Testis (tissue), 5 donors: ENCODE measurements at places on chromosomes 6 and 20.

DNA sequence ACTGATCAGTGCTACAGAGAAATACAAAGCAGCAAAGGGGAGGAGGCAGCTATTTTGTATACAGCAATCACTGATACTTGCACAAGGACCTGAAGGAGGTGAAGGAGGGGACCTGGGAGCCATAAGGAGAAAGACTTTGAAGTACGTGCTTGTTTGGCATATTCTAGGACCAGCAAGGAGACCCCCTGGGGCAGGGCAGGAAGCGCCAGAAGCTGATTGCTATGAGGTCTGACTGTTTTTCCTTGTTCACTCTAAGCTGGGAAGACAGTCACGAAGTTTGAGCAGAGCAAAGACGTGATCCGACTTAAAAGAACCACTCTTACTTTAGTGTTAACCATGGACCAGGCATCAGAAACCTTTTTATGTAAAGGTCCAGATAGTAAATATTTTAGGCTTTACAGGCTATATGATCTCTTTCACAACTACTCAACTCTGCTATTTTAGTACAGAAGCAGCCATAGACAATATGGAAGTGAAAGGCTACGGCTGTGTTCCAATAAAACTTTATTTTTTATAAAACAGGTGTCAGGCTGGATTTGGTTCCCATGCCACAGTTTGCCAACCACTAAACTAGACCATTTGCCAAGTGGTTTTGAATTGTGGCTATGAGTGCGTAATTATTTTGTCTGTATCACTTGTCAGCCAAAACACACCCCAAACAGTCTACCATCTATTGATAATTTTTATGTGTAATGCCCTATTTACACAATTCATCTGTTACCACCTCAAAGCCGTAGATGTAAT is 217.9 kb downstream of the PRL start:
- DNase-seq = no peak

GRCh38 chr6:28225056-28225834 is at the start of gene ZSCAN9:
TSS of gene ZSCAN9 (plus strand) at chr6:28225275. CDS start at chr6:28227085, 1,810 bp downstream.
- DNase-seq = peak; percentile 92

GRCh38 chr6:52331793-52332457 is 30.0 kb upstream of the PAQR8 start:
- no peak for DNase-seq

- DNase-seq = no peak
Observed at GRCh38 chr6:150734235-150734634, 131.3 kb upstream of the MTHFD1L start.

- no peak for DNase-seq
Observed at GRCh38 chr6:147531321-147531720, 22.8 kb downstream of the SAMD5 start.

GRCh38 chr6:130810307-130811030 is 16.7 kb upstream of the SMLR1 start:
- no peak for DNase-seq

DNA sequence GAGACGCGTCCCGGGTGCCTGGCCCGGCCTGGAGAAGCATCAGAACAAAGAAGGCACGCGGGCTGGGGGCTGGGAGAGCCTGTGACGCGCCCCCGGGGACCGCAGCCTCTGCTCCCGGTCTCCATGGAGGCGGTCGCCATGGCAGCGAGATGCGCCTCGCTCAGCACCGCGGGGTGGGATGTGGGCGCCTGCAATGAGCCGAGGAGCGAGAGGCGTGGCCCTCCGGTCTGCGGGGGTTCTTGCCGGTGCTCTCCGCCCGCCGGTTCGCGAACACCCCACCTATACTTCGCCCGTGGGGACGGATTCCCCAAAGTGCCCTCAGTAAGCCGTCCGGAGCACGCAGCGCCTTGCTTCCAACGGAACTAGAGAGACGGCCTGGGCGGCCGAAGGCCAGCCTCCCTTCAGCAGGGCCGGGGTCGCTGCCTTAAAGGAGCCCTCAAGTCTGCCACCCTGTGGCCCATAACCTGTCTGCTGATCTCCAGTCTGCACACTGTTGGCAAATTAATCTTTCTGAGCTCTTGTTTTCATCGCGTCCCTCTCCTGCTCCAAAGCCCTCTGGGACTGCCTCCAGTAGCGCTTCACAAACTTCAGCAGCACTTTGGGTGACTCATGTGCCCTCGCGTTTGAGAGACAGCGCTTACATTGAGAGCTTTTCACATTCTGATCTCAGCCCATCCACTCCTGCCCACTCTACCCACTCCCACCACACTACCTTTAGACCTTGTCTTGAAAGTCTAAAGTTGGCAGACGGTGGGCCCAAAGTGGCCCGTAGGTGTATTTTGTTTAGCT is 983 bp upstream of the ADISSP start:
- DNase-seq = peak; percentile 84

GRCh38 chr6:54730767-54731630 is 115.6 kb upstream of the FAM83B start:
- no peak for DNase-seq

DNA sequence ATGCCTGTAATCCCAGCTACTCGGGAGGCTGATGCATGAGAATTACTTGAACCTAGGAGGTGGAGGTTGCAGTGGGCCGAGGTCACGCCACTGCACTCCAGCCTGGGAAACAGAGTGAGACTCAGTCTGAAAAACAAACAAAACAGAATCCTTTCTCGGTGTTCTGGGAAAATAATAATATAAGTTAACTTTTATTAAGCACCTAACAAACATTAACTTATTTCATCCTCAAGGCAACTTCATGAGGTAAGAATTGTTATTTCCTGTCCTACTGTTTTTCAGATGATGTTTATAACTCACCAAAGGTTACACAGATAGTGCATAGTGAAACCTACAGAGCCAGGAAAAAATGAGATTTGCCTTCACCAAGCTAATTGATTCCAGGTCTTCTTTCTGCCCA is 221.4 kb downstream of the PHACTR1 start:
- no peak for DNase-seq
